ENCODE measurements at places on chromosomes 7 and 10. TPM values are rescaled to one million over a fixed set of nuclear protein-coding genes. Genes with fewer than 3 reads are reported as not detected.

GRCh38 chr10:132471125-132471451, 66.5 kb upstream of the INPP5A start:
- DNase-seq = no peak

- no peak for DNase-seq
Observed at GRCh38 chr10:22803261-22803885, 89.0 kb upstream of the PIP4K2A start.

DNA sequence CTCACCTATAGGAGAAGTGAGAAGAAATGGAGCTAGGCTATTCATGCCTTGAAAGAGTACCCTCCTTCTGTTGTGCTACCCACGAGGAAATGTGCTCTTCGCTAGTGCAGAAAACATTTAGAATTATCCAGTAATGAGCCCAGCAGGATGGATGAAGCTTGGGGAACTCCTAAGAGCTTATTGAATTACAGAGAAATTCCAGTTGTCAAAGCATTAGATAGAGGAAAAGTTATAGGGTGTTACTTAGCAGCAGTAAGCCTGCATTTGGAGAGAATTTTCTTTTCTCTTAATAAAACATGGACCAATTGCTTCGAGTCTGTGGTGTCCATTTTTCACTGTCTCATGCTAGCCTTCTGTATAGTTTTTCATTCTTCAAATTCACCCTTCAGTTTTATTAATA, 5.0 kb downstream of the R3HCC1L start:
- no peak for DNase-seq

DNA sequence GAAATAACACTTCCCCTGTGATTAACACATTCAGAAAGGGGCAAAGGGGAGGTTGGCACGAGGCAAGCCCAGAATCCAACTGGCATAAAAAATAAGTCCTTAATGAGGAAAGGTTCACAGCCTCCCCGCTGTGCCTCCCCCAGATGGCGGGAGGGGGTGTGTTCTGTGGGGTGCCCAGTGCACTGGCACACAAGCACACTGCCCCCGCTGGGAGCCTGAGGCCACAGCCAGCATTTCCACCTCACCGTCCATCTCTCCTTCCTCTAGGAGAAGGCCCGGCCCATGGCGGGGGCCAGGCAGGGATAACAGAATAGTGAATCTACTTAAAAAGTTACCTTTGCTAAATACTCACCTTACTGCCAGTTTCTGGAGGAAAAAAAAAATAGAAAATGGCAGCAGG, 43.2 kb downstream of the PRKAG2 start:
- DNase-seq = no peak

DNA sequence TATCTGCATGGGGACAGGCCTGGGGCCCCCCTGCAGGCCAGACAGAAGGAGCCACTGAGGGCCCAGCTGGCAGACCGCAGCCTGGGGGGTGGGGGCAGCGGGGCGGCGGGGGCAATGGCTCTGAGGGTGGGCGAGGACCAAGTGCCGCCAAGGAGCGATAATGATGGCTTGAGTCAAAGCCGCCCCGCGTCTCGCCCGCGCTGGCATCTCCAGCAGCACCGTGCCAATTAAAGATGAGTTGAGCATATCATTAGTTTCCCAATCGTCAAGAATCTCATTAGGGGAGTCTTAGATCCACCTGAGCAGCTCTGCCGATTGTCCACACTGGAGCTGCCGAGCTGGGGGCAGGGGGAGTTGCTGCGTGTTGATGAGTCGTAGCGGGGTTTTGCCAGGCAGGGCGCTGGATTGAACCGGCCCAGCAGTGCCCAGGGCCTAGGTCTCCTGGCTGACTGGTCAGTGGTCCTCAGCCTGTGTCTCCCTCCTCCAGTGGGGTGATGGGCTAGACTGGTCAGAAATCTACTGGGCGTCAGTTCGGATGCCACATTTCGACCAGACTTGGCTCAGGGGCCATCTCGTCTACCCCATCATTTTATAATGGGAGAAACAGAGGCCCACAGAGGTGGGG, 41.0 kb upstream of the PSMG3 start:
- no peak for DNase-seq

GRCh38 chr7:113454597-113455169, 336.3 kb upstream of the SMIM30 start:
- DNase-seq = no peak

DNA sequence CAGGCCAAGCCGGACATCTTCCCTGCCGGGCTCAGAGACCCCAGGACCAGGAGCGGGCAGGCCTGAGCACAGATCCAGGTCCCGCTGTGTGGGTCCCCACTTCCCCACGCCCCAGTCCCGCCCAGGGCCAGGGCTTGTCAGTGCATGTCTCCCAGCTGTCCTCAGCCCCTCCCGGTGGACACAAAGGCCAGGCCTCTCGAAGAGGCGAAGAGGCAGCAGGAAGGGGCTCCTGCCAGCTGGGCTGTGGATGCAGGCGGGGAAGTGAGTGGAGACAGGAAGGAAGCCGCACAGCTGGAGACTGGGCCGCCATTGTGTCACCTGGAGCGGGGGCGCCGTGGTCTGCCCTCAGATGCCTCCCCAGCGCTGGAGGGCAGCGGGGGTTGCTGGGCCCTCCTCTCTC, 4.8 kb downstream of the GRIFIN start:
- DNase-seq = no peak

GRCh38 chr7:133423618-133424017, 170.7 kb downstream of the EXOC4 start:
- DNase-seq = no peak

- DNase-seq = no peak
Observed at GRCh38 chr7:140126435-140127034, 50.2 kb downstream of the KDM7A start.

DNA sequence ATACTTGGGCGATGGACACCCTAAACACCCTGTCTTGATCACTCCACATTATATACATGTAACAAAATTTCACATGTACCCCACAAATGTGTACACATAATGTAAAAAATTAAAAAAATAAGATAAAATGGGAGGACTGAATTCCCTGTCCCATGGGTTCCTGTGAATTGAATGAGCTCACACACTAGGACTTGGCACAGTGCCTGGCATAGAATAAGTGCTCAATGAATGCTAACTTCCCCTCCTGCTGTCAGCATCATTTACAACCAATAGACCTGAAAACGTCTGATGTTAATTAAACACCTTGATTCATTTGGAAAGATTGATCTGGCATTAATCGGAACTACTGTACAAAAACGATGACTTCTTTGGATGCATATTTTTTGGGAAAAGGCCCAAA, 117.3 kb upstream of the ZNF438 start:
- no peak for DNase-seq

DNA sequence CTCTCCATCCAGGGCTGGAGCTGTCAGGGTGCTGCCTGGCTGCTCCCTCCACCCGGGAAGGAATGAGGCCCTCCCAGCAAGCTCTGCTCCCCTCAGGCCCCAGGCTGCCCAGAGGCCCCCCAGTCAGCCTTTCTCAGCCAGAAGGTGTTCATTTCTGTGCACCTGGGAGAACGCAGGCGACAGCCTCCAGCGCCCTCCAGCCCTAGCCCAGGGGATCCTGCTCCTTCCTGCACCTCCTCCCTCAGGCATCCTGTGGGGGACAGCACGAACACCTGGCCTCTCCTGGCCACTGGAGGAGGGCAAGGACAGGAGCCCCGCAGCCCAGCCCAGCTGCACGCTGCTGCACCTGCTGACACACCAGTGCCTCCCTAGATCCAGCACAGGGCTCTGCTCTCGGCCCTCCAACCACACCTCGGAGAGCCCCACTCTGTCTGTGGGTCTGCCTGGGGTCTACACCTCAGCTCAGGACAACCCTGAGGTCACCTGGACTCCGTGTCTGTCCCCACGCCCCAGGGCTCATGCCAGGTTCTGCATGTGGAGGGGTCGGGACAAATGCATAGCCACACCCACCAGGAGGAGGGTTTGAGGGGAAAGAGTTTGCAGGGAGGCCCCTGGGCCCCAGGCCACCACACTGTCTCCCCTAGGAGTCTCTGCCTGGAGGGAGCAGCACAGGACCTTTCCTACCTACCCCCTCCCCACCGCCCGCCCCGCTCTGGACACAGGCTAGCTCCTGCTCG, 7.4 kb upstream of the PWWP2B start:
- no peak for DNase-seq

- no peak for DNase-seq
Observed at GRCh38 chr7:28277958-28278357, 97.4 kb upstream of the JAZF1 start.

DNA sequence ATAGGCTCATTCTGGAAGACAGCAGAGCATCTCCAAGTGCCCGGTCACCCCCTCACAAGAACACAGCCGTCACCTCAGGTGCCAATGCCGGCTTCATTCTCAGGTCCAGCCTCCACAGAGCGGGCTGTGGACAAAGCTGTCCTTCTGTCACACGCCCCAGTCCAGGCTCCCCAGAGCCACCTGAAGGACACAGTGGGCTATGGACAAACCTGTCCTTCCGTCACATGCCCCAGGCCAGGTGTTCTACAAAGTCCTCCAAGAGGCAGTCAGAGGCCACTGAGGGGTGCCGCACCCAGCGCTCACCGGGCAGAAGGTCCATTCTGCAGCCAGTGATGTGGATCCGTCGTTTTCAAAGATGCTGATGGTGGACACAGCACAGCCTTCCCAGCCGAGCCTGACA, 173.2 kb upstream of the PPP2R2D start:
- DNase-seq = no peak

- DNase-seq = no peak
Observed at GRCh38 chr7:57685418-57685817, 235.4 kb downstream of the ZNF716 start.

DNA sequence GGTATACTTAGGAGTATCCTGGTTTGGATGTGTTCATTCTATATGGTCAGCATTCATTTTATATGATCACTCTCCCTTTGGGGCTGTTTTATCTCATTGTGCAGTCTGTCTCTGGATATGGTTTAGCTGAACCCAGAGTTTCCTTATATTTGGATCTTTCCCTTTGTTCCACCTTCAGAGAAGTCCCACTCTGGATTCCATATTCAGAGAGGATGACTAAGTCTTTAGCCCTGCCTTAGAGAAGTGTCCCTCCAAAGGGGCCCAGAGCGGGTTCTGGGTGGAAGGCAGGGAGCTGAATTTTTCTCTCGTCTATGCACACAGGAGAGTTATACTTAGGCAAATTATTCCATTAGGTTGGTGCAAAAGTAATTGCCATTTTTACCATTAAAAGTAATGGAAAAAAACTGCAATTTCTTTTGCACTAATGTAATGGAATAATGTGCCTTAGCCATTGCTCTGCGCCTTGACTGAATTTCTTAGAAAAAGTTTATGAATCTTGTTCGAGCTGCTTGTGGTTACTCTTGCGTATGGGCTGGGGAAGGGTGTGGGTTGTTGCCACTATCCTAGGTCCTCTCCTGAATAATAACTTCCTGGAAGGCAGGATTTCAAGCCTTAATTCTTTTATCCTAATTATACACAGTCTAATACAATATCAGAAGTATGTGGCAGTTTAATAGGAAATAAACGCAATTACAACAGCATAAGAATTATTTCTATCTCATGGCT, 74.2 kb upstream of the MTPN start:
- DNase-seq = no peak

GRCh38 chr10:89627830-89628229, 17.2 kb downstream of the PANK1 start:
- no peak for DNase-seq

DNA sequence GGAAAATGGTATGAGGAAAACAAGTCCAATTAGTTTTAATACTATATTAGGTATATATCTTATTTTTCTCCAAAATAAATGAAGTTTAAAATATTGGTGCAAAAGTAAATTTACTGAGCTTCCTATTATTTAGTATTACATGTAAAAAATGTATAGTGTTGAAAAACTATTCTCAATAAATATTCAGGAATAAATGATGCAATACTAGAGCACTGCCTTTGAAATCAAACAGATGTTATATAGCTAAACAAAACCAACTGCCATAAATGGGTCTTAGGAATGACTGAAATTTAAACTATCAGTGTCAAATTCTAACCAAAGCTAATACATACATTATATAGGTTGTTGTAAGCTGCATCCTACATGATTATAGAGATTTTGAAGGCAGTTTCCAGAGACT, 1434.0 kb upstream of the LRRTM3 start:
- no peak for DNase-seq

DNA sequence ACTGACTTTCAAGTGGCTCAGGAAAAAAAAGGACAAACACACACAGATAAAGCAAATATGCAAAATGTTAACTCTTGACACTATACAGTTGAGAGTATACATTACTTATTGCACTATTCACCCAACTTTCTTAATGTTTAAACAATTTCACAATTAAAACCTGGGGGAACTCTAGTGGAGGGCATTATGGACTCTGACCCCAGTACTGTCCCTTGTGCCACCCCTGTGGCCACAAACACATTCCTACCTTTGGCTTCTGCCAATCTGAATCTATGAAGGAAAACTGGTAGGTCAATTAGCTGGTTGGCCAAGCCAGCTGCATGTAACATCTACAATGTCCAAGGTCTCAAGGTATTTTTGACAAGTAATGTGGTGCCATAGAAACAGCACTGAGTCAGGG, 7.5 kb upstream of the FGFR2 start:
- no peak for DNase-seq

DNA sequence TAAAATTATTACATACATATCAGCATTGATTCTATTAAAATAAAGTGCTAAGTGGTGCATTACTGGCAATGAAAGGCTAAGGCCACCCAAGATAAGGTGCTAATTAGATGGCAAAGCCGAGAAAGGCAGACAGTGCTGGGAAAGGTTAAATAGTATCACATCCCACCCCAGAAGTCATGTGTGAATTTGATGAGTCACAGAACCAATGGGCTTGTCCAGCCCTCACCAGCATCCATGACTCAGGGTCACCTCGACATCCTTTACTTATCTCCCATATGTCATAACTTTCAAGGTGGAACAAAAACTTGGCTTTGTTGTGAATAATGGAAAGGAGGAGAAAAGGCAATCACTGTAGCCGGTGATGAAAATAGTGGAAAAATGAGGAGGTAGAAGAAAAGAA, 459.1 kb downstream of the PLXNA4 start:
- no peak for DNase-seq

DNA sequence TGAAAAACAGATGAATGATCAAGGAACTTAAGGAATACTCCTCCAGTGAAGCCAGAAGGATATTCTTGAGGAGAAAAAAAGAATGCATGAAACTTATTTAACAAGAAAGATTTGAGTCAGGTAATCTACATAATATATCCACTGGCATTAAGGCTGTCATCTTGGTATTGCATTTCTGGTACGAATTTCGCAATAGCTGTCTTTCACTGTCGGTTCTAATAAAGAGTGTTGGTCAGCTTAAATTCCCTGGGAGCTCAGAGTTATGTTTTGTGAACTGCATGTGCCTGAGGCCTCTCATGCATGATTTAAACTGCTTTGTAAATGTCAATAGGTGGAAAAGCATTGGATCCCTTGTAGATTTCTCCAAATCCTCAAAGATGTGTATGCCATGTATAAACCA, 565.3 kb upstream of the GALNT17 start:
- DNase-seq = no peak

MET gene
- 25.8 TPM for total RNA-seq

ANXA8L1 gene
- total RNA-seq = 6.6 TPM

NEUROG3 gene
- not detected for total RNA-seq

RAMP3 gene
- total RNA-seq = 103 TPM

APBB1IP gene
- total RNA-seq = 30.1 TPM

SH2D4B gene
- not detected for total RNA-seq

GPR37 gene
- total RNA-seq = 3.2 TPM

SUN1 gene
- total RNA-seq = 189 TPM

ACBD7 gene
- total RNA-seq = not detected

IFIT1 gene
- 13.9 TPM for total RNA-seq

Data from breast epithelium (tissue), 4 donors.